Brain pericyte (primary cell): ENCODE measurements at places on chromosomes 5 and 9.

DNA sequence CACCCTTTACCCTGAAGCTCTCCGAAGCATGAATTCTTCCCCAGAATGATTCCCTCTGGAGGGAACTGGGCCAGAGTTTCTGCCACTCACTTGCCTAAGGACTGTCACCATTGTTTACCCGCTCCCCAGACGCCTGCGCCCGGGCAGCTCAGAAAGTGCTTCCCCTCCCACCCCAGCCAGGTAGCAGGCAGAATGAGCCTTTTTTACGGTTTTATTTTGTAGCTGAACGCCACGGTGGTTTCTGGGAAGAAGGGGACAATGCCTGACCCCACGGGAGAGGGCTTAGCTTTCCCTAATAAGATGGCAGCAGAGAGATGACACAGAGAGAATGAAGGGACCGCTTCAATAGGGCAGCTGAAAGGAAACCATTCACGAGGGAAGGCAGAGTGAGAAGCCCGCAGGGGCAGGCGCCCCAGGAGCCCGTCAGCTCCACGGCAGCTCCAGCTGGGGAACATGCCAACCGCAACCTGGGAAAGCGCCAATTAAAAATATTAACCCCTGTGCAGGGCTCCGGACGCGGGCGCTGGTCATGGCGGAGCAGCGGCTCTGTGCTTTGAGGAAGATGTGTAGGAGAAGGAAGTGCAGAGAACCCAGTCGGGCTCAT, 20.4 kb upstream of the NTNG2 start:
- no peak for DNase-seq

GRCh38 chr5:76664079-76664478, 40.9 kb upstream of the F2RL2 start:
- DNase-seq: no peak

- no peak for DNase-seq
Measured at GRCh38 chr5:96148376-96148775, 186.7 kb upstream of the ELL2 start.

DNA sequence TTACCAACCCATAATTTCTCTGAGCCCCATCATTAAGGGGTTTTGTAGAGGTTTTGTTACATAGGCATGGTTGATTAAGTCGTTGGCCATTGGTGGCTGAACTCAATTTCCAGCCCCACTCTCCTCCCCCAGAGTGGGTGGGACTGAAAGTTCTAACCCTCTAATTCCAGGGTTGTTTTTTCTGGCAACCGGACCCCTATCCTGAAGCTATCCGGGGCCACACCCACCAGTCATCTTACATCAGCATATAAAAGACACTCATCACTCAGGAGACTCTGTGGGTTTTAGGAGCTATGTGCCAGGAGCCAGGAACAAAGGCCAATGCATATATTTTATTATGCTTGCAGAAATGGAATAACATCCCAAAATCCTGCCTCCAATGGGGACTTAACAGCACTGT, 186.0 kb downstream of the NXNL2 start:
- DNase-seq: no peak

DNA sequence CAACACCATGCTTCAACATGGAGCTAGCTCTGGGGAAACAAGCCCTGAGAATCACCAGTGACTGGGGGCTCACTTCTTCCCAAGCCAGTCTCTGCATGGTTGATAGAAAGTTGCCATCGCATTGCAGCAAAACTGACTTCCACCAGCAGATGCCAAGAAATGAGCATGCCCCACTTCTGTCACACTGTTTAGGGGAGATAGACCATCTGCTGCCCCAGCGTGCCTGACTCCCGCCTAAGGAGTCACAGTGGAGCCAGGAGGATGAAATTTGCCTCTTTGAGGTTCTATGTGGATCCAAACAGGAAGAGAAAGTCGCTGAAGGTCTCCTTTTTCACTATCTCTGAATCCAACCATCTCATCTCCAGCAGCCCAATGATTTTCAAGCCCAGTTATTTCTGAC, 116.7 kb upstream of the SLIT3 start:
- no peak for DNase-seq

DNA sequence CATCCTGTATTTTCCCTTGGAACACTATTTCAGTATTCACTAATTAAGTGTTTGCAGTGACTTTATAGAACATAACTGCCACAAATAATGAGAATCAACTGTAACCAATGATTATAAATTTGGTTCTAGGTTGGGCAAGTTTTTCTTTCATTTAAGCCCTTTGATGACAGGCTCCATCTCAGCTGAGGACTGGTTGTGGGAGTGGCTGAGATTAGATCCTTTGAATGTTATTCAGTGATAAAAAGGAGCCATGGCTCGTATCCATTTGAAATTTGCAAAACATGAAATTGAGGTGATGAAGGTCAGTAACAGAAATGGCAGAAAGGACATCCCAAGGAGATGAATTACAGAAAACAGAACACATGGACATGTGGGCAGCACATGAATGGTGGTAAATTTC, 138.1 kb upstream of the PCA3 start:
- no peak for DNase-seq

DNA sequence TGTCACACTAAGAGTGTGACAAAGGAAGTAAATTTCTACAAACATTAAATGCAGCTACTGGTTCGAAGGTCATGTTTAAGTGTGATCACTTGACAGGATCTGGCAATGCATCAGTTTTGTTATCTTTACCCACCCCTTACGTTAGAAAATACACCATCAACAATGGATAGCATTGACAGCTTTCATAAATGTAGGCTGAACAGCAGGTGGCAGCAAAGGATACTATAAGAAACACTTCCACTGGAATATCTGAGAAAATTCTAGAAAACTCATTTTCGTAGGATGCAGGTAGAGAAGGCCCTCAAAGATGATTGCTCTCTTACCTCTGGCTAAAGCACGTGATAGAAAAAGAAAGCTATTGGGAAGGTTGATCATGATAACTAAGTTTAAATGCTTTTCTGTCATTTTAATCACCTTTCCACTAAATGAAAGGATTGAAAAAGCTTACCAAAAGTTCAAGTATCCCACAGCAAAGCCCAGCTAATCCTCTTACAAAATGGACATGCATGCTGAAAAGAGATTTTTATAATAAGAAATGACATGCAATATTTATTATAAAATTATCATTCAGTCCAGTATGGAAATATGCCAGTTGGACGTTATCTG, 292.5 kb downstream of the PARP8 start:
- no peak for DNase-seq

DNA sequence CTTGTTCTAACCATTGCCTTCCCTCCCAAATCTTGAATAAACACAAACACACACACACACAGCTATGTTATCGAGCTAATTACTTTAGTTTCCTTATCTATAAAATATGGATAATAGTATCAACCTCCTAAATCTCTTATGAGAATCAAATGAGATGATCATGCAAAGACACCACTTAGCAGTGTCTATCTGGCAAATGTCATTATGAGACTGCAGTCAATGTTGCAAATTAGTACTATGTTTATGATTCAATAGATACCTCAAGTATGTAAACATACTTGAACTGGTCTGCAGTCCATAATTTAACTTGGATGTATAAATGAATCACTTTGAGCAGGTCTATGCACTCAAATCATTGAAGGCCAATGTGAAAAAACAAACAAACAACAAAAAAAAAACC, 22.2 kb upstream of the ERAP2 start:
- no peak for DNase-seq

DNA sequence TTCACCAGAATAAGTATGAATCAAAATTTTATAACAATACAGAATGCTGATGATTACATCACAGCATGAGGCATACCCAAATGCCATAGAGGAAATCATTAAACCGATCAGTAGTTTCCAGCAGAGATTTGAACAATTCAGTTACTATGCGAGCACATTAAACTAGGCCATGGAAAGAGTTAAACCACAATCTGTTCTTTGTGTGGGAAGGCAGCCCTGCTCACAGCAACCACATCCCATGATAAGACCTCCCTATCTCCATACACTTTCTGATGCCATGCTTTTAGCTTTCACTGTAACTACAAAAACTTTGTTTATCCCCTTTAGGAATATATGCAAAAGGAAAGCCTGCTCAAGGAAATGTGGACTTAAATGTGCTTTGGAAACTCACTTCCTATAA, 4.5 kb downstream of the NFIB start:
- no peak for DNase-seq

DNA sequence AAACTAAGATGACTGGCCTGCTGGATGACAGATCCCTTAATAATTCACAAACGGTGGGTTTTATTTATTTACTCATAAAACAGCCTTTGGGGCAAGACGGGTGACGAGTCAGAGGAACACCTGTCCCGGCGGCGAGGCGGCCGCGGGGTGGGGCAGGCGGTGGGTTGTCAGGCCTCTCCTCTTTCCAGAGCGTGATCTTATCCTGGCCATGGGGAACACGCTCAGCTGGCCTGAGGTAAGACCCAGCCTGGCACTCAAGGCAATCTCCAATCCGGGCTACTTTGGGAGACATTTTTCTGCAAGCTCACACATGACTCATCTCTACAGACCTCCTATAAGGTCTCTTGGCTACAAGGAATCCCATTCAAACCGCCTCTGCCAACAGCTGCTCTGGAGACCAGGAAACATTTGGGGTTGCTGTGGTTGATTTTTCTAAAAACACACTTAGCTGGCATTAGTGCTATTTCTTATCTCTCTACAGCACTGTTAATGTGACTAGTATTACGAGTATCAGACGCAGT, 6.3 kb downstream of the RAPGEF1 start:
- DNase-seq: peak; percentile 40
